Kidney glomerular epithelial cell (primary cell): ENCODE measurements at places on chromosomes 4 and X.

GRCh38 chr4:186845137-186845842 lies 121.6 kb upstream of the FAT1 start:
- DNase-seq = peak; percentile 96

DNA sequence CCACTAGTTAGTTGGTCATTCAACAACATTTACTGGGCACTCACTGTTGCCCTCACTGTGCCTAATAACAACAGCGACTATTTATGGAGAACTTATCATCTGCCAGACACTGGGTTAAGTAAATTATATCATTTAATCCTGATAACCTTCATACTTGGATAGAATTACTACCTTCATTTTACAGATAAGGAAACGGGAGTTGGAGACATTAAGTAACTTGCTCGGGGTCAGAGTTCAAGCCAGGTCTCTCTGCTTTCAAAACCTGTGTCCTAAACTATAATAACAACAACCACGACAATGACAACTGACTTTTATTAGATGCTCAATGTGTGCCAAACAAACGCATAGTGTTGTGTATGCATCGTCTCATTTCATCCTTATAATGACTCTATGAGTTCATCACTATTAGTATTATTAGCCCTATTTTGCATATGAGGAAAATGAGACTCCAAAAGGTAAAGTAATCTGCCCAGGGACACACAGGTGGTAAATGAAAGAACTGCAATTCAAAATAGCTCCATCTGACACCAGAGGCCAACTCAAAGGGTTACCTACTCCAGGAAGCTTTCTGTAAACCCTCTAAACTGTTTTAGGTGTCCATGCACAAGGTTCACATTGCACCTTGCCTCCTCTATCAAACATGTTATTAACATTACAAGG lies 98.4 kb upstream of the ACSL4 start:
- no peak for DNase-seq

DNA sequence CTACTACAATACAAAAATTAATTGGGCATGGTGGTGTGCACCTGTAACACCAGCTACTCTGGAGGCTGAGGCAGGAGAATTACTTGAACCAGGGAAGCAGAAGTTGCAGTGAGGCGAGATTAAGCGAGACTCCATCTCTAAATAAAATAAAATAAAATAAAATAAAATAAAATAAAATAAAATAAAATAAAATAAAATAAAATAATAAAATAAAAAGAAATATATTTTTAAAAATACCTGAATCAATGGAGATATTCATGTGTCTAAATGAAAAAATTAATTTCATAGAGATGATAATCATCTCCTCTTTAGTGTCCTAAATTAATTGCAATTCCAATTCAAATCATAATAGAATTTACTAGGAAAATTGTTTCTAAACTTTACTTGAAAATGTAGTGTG lies 406.1 kb upstream of the POU3F4 start:
- DNase-seq = no peak

- peak; percentile 15 for DNase-seq
Observed at GRCh38 chrX:10769195-10769594, 148.8 kb upstream of the MID1 start.

- DNase-seq = no peak
Observed at GRCh38 chrX:136147315-136147901, at the start of gene FHL1. FHL1 (plus strand) TSS chrX:136147533.
